Sigmoid colon (tissue), 7 donors: ENCODE measurements at places on chromosomes 5 and 9. TPM values are rescaled to one million over a fixed set of nuclear protein-coding genes. Genes with fewer than 3 reads are reported as not detected.

Gene ROPN1L
- 1.9 TPM for total RNA-seq

- H3K27ac ChIP-seq = no peak overlapping the region
- H3K4me1 ChIP-seq = no peaks in the 10 kb centered on the region
- H3K36me3 ChIP-seq = no peaks in the 10 kb centered on the region
Measured at GRCh38 chr5:168944004-168944403, 356.9 kb downstream of the SLIT3 start.

DNA sequence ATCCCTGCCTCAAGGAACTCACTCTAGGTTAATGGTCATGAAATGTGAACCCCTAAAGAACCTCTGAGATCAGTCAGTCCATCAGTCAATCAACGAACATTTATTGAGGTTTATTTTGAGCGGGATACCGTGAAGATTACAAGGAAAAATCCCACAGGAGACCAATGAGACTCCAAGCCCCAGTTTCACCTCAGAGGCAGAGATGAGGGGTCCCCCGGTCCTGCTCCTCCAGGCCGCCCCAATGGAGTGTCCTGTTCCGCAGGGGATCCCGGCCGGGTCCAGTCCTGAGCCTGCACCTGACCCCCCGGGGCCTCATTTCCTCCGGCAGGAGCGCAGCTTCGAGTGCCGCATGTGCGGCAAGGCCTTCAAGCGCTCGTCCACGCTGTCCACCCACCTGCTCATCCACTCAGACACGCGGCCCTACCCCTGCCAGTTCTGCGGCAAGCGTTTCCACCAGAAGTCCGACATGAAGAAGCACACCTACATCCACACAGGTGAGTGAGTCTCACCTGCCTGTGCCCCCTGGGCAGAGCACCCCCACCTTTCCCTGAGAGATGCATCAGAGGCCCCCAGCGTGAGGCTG, 11.0 kb downstream of the GFI1B start:
- no peak overlapping the region for H3K4me3 ChIP-seq
- no peaks in the 10 kb centered on the region for H3K36me3 ChIP-seq
- H3K27ac ChIP-seq = no peak overlapping the region
- H3K4me1 ChIP-seq = no peaks in the 10 kb centered on the region

DNA sequence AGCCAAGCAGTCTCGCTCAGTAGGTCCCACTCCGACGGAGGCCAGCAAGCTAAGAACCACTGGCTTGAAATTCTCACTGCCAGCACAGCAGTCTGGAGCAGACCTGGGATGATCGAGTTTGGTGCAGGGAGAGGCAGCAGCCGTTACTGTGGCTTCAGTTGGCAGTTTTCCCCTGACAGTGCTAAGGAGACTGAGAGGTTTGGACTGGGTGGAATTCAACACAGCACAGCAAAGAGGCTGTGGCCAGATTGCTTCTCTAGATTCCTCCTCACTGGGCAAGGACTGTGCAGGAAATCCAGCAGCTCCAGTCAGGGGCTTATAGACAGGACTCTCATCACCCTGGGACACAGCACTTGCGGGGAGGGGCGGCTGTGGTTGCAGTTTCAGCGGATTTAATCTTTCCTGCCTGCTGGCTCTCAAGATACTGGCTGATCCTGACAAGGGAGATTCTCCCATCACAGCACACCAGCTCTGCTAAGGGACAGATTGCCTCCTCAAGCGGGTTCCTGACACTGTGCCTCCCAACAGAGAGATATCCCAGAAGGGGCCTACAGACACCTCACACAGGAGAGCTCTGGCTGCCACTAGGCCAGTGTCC, 122.1 kb downstream of the YIPF5 start:
- no peaks in the 10 kb centered on the region for H3K27me3 ChIP-seq
- H3K4me3 ChIP-seq = no peak overlapping the region
- H3K27ac ChIP-seq = no peak overlapping the region
- no peaks in the 10 kb centered on the region for H3K36me3 ChIP-seq
- DNase-seq = no peak
- H3K4me1 ChIP-seq = no peaks in the 10 kb centered on the region

GRCh38 chr5:31935496-31936369, 238.4 kb downstream of the GOLPH3 start:
- H3K36me3 ChIP-seq = no peaks in the 10 kb centered on the region
- no peaks in the 10 kb centered on the region for H3K4me1 ChIP-seq

DNA sequence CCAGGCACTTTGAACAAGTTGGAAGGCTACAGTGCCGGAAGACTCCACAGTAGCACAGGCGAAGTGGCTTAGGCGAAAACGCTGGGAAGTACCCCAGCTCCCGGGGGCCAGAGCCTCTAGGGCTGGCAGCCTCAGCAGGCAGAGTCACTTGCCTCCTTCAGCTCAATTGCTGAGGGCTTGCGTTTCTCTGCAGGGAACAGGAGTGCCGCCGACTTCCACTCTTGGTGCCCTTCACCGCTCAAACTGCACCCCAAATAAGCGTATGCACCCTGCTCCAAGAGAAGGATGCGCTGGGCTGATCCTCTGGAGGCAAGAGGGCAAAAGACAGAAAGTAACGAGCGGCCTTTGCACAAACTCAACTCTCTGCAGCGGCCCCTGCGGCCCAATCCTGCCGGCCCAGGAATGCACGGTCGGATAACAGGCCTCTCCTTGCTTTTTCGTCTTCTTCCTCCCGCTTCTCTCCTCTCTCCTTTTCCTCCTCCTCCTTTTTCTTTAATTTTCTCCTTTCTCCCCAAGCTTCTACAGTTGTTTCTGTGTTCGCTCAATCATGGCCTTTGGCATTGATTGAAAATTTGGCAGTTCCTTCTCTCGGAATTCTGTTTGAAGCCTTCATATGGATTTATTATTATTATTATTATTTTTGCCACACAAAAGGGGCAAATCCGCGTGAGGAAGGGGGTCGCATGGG, 1.1 kb upstream of the S1PR3 start:
- no peaks in the 10 kb centered on the region for H3K36me3 ChIP-seq
- no peak overlapping the region for H3K4me3 ChIP-seq
- H3K27ac ChIP-seq = peak overlapping the region; percentile 98
- H3K4me1 ChIP-seq = no peaks in the 10 kb centered on the region
- H3K27me3 ChIP-seq = no peaks in the 10 kb centered on the region

- no peaks in the 10 kb centered on the region for H3K27me3 ChIP-seq
- H3K4me1 ChIP-seq = peaks cover 13% of the 10 kb centered on the region
- DNase-seq = no peak
- no peak overlapping the region for H3K4me3 ChIP-seq
Measured at GRCh38 chr5:53434541-53434940, 45.9 kb upstream of the FST start.

Gene FOXI1
- total RNA-seq = not detected

Gene ANXA1
- 214 TPM for total RNA-seq

Gene CDH10
- total RNA-seq = not detected

- no peaks in the 10 kb centered on the region for H3K36me3 ChIP-seq
- no peak for DNase-seq
- H3K4me1 ChIP-seq = no peaks in the 10 kb centered on the region
- H3K27ac ChIP-seq = no peak overlapping the region
- no peak overlapping the region for H3K4me3 ChIP-seq
Measured at GRCh38 chr9:2595973-2596372, 25.6 kb upstream of the VLDLR start.
